Upper lobe of right lung (tissue), 1 donor: ENCODE measurements at places on chromosomes 16 and 17. TPM values are rescaled to one million over a fixed set of nuclear protein-coding genes. Genes with fewer than 3 reads are reported as not detected.
A peak's percentile ranks its signal among the peaks of the same experiment; 100 is the strongest.

DNA sequence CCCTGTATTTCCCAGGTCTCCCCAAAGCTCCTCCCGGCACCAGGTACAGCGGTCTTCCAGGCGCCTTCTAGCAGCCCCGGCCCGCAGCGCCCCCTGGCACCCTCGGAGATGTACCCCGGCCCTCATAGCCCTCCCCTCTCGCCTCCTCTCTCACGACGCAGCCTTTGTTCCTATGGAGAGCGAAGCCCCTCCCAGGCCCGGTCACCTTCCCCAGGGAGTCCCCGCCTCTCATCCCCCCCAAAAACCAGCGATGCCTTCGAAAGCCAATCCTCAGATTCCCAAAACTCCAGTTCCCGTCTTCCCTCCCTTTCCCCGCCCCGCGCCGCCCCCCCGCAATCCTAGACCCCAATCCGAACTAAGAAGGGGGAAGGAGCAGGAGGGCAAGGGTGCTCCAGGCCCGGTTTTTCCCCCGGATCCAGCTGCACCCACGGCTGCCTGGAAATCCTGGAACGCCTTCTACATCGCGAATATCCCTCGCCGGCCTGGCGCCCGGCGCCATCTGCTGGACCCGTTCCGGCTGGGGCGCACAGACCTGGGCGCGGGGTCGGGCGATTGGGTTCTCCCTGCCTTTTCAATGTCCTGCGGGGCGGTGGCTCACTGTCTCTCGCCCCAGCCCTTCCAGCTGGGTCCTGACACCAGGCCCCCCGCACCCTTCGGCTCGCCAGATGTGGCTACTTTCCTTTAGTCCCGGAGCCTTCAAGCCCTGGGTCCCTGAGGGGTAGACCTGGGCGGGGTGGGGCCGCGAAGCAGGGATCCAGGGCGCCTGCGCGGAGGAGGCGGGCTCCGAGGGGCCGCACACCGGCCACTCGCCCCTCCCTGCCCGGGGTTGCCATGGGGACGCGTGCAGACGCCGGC lies at the start of gene DNAH2:
Gene DNAH2 (plus strand): TSS at position 844 of the 855 bp plus-strand sequence. CDS start 1,991 bp downstream, outside the sequence.
- peak; percentile 87 for DNase-seq

GRCh38 chr17:57158795-57159194 lies 73.7 kb downstream of the AKAP1 start:
- DNase-seq: no peak

DNA sequence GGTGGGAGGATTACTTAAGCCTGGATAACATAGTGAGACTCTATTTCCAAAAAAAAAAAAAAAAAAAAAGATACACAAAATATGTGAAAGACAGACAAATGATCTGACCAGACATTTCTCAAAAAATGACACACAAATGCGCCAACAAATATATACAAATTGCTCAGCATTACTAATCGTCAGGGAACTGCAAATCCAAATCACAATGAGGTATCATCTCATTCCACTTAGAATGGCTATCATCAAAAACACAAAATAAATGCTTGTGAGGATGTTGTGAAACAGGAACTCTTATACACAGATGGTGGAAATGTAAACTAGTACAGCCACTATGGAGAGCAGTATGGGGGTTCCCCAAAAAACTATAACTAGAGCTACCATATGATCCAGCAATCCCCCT lies 62.4 kb downstream of the STX8 start:
- DNase-seq: no peak

DNA sequence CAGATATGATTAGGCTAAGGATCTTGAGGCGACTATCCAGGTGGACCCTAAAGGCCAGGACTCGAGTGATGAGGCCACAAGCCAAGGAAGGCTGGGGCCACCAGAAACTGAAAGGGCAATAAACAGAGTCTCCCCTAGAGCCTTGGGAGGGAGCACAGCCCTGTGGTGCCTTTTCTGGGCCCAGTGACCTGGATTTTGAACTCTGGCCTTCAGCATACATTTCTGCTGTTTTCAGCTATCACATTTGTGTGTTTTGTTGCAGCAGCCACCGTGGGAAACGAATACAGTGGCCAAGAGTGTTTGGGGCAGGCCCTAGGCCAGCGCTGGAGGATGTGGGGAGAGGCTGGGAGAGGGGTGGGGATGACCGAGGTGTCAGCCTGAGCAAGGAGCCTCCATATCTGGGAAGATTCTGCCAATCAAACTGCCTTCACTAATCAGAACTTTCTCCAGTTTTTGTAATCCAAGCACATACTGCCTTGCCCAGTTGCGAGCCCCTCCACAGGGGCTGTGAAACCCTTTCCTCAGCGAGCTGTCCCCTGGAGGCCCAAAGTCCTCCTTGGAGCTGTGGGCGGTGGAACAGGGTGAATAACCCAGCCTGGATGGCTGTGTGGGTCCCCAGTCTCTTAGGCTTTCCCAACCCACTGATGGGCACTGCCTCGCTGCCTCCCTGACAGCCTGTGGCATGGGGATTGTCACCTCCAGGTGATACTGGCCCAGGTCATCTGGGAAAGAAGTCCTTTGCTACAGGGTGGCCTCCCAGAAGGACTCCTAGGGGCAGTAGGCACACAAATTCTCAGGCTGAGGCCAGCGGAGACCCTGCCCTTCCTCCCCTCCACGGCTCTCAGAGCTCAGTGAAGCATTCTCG lies 16.8 kb downstream of the B9D1 start:
- peak; percentile 20 for DNase-seq

DNA sequence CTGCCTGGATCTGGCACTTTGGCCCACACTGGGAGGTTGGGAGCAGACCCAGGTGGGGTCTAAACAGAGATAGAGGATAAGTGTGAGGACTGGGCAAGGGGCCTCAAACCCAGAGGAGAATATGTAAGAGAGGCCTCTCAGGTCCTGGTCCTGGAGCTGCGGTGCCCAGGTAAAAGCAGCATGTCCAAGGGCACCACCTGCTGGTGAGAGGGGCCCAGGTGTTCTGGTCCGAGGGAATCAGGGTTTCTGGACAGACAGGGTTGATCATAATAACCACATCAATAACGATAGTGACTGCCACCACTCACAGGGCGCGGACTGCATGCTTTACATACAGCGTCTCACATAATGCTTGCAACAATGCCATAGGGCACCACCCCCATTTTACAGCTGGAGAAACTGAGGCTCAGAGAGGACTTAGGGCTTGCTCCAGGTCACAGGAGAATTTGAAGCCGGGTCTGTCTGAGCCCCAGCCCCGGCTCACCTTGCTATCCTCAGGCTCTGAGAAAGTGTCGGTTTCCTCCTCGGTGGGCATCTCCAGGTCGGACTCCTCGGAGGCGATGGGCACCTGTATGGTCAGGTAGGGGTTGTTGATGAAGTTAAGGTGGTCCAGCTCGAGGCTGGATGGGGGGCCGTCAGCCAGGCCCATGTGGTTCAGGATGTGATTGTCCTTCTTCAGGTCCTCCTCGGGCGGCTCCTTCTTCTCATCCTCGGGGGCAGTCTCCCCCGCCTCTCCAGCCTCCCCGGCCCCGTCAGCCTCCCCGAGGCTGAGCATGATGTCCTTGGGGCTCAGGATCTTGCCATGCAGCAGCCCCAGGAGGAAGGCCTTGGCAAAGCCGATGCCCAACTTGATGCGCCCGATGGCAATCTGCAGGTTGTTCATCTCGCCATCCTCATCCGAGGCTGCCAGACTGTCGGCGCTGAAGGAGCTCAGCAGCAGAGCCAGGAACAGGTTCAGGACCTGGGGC lies 19.1 kb upstream of the CD79B start:
- DNase-seq: no peak

- no peak for DNase-seq
These were observed 31.6 kb downstream of the EFCAB5 start for GRCh38 chr17:29973005-29973404.

GRCh38 chr16:79977940-79978836 lies 377.7 kb upstream of the MAF start:
- DNase-seq: no peak

- no peak for DNase-seq
These were observed 32.8 kb upstream of the ETV4 start for GRCh38 chr17:43578699-43579565.

DNA sequence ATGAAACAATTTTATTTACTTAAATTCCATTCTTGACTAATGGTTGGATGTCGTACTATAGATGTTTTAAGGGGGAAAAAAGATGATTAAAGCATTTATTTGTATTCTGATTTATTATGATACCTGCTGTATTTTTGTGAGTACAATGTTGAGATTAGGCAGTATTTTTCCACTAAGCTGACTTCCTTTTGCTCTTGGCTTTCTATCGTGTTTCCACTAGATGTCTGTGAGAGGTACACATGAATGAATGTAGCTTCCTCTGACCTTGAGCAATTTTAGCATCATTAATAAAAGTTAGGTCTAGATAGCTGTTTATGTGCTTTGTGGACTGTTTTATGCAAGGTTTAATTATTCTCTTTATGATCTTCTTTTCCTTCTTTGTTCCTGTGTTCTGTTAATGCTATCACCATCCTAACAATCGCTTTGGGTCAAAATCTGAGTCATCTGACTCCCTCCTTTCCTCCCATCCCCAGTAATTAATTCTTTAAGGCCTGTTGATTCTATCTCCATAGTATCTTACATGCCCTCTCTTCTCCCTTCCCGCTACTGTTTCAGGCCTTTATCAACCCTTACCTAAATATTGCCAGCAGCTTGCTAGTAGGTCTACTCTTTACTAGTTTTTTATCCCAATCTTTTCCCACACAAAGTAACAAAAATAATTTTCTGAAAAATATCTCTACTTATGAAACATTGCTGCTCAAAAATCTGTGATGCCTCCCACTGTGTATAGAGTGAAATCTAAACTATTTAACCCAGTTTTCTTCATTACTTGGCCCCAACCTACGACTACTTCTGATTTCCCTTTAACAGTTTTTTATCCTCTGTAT lies 76.0 kb downstream of the VMP1 start:
- DNase-seq: no peak

The WNT9B gene
- 2.0 TPM for total RNA-seq

The HBM gene
- not detected for total RNA-seq

The CTRL gene
- total RNA-seq: 0.96 TPM

The SPATA32 gene
- total RNA-seq: not detected
